ENCODE measurements at places on chromosomes 1 and 21. TPM values are rescaled to one million over a fixed set of nuclear protein-coding genes. Genes with fewer than 3 reads are reported as not detected.

TCHHL1 gene
- total RNA-seq: not detected

WDR64 gene
- total RNA-seq: not detected

S1PR1 gene
- total RNA-seq: 137 TPM

AGT gene
- not detected for total RNA-seq

ADORA1 gene
- total RNA-seq: not detected

MATN1 gene
- not detected for total RNA-seq

LPAR3 gene
- not detected for total RNA-seq

TMEM35B gene
- 18.7 TPM for total RNA-seq

RIPK4 gene
- total RNA-seq: not detected

GPR161 gene
- total RNA-seq: 36.5 TPM

ASCL5 gene
- not detected for total RNA-seq

SIM2 gene
- total RNA-seq: not detected

FAM167B gene
- 2.0 TPM for total RNA-seq

CLEC20A gene
- total RNA-seq: not detected

PLEKHA6 gene
- total RNA-seq: 11.5 TPM

NES gene
- 269 TPM for total RNA-seq

DSCAM gene
- not detected for total RNA-seq

RBM11 gene
- total RNA-seq: not detected

HLX gene
- total RNA-seq: 39.1 TPM

S100A9 gene
- not detected for total RNA-seq

AURKAIP1 gene
- total RNA-seq: 151 TPM

RC3H1 gene
- 30.0 TPM for total RNA-seq

MEX3A gene
- total RNA-seq: 26.6 TPM
